T-helper 17 cell (primary cell): ENCODE measurements at places on chromosomes 16 and 17. TPM values are rescaled to one million over a fixed set of nuclear protein-coding genes. Genes with fewer than 3 reads are reported as not detected.

The LDHD gene
- total RNA-seq: not detected

The RASD1 gene
- 1.4 TPM for total RNA-seq

The ARHGAP23 gene
- 0.47 TPM for total RNA-seq

The ANKFY1 gene
- 54.0 TPM for total RNA-seq

The SPECC1 gene
- 10.8 TPM for total RNA-seq

The MT1E gene
- total RNA-seq: 1.9 TPM

The GPR142 gene
- not detected for total RNA-seq

The CCL14 gene
- total RNA-seq: not detected
